Anterior cingulate cortex (tissue), 58 donors: ENCODE measurements at places on chromosomes 11 and 22.
A peak's percentile ranks its signal among the peaks of the same experiment; 100 is the strongest.

GRCh38 chr11:115871161-115871760 is 367.0 kb upstream of the CADM1 start:
- DNase-seq, result no peak

DNA sequence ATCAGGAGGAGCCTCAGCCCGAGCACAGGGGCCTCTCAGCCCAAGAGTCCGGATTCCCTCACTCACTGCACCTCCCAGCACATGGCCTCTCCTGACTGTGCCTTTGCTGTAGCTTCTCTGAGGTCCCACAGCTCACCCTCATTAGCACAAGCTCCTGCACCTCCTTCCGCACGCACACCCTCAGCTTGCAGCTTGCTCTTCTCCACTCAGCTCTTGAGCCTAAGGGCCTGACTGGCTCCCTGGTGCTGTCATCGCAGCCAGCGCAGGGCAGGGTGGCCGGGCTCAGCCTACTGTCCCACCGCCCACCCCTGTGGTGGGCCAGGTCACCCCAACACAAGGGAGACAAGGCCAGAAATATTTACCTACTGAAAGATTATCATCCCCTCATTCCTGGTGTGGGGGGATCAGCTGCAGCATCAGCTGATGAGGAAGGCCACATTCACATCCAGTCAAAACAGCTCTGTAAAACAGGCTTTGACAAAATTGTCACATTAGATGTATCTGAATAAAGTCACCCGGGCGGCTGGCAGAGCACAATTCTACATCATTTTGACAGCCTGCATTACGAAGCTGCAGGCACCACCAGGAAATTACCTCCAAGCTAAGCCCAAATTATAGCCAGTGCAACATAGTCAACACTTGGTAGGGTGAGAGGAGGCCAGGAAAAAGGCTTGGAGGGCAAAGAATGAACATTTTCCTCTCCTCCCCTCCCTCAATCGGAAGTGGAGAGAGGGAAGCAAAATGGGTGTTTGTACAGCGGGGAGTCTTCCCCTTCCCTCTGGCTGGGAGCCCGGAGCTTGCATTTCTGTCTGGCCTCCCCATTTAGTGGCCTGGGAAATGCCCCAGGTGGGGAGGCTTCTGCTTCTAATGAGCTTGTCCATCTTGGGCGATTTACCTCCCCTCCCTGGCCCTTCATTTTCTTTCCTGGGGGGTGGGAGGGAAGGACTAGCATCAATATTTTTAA is 29.5 kb upstream of the IGSF9B start:
- no peak for DNase-seq

GRCh38 chr11:25298450-25298849 is 801.6 kb downstream of the LUZP2 start:
- DNase-seq, result no peak

GRCh38 chr11:3014057-3014938 is 22.2 kb upstream of the NAP1L4 start:
- no peak for DNase-seq

GRCh38 chr11:13713982-13714381 is 45.5 kb downstream of the FAR1 start:
- no peak for DNase-seq

DNA sequence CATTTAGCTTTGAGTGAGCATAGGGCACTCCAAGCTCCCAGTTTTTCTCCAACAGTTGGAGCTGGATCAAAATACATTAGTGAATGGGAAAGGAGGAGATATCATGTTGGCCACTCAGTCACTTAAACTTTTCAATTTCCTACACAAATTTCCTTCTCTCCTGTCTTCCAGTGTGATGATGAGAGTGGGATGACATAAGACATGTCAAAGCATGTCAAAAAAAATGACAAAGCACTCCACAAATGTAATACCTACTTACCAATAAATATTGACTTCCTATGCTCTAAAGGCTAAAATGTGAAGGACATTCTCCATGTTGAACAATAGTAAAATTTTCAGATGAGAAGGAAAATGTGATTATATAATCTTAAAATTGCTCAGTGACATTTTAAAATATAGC is 1.5 kb upstream of the GRM5 start:
- no peak for DNase-seq

DNA sequence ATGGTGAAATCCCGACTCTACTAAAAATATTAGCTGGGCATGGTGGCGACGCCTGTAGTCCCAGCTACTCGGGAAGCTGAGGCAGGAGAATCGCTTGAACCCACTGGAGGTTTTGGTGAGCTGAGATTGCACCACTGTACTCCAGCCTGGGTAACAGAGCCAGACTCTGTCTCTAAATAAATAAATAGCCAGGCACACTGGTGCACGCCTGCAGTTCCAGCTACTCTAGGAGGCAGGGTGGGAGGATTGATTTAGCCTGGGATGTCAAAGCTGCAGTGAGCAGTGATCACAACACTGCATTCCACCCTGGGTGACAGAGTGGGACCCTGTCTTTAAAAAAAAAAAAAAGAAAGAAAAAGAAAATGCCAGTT is 17.4 kb downstream of the SUSD2 start:
- no peak for DNase-seq

DNA sequence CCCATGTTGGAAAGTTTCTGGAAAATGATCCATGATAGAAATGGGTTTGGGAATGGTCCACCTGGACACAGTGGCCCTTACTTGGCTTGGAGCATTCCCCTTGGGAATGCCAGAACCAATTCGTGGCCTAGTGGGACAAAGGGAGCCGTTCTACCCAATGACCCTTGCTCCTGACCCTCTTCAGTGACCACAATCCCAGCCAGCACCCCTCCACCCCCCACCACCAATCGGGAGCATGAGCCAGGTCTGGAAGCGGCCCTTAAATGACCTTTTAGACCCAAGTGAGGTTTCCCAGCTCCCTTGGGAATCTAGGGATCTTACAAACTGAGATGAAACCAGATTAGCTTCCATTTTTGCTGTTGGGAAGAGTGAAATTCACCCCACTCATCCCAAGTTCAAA is 51.3 kb upstream of the CDON start:
- DNase-seq, result no peak

- DNase-seq, result no peak
These were observed 544.2 kb upstream of the CCDC179 start for GRCh38 chr11:23404225-23405160.

DNA sequence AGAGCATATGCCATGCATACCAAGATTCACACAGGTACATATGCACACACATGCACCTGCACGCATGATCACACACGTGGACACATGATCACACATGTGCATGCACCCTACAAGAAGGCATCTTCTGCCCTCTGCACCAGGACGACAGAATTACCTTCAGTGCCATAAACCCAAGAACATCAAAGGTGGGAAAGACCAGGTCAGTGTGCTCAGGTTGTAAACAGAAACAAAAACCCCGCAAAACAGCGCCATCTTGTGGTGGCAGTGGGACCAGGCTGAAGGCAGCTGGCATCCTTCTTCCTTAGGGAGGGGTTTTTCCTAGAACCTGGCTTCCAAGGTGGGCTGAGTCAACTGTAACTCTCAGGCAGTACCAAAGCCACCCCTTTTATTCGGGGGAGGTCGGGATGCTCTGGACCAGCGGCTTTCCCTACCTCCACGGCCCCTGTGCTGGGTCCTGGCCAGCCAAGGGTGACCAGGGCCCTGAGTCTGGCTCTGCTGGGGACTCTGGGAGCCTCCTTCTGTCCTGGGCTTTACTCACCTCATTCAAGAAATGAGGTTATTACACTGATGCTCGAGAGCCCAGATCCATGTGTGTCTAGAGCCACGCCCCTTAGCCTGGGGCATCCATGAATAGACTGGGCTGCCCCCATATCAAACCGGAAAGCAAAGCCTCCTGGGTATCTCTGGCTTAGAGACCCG is 69.4 kb upstream of the FGF3 start:
- DNase-seq, result peak; percentile 49

GRCh38 chr11:10150800-10151199 is 143.2 kb downstream of the SBF2 start:
- DNase-seq, result no peak

GRCh38 chr11:102807921-102808320 is 10.0 kb upstream of the MMP1 start:
- no peak for DNase-seq

DNA sequence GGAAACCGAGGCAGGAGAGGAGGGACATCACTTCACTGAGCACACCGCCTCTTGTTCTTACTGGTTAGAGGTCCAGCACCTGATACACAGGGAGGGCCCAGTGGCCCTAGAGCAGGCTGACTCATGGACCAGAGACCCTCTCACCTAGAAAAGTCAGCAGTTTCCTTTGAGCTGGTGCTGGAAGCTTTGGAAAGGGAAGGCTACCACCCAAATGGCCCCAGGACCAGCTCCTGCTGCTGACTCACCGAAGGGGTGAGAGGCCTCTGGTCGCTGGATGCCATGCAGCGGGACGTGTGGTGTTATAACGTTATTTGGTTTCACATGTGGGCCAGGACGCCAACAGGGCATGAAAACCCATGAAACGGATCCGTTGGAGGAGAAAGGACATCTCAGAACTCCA is 3.8 kb downstream of the NADSYN1 start:
- no peak for DNase-seq

- DNase-seq, result no peak
These were observed 20.6 kb downstream of the PARVA start for GRCh38 chr11:12397931-12398334.

- DNase-seq, result no peak
These were observed 13.7 kb downstream of the MFNG start for GRCh38 chr22:37472418-37473006.

GRCh38 chr11:121610706-121611105 is 157.9 kb upstream of the SORL1-AS1 start:
- no peak for DNase-seq

DNA sequence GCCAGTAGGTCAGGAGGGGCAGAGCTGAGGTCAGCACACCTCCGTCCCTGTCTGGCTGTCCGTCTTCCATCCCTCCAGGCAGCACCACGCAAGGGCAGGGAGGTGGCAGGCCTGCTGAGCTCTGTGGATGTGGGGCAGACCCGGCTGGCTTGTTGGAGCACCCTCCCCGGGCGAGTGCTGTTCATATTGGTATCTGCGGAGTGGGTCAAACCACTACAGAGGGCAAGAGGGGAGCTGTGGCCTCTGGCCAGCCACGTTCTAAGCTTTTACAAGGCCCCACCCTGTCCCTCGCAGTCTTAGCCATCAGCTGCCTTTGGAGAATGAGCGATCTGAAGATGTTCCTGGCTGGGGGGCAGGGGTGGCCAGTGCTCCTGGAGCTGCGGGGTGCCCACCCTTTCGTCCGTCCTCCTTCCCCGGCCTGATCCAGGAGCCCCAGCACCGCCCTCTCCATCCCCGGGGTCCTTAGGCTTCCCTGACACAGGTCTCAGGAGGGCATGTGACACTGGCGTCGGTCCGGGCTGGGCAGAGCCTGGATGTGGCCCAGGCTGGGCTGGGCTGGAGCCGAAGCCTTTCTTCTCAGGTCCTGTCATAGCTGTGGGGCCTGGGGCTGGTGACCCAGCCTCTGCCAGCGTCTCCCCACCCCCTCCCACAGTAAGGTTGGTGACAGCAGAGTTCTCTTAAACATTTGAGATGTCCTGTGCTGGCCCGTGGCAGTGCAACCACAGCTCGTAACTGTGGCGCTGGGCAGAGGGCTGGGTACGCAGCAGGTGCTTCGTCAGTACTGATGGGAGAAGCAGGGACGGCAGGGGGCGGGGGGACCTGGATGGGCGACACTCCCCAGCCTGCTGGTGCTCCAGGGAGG is 31.7 kb upstream of the GRAMD4 start:
- DNase-seq, result peak; percentile 63

DNA sequence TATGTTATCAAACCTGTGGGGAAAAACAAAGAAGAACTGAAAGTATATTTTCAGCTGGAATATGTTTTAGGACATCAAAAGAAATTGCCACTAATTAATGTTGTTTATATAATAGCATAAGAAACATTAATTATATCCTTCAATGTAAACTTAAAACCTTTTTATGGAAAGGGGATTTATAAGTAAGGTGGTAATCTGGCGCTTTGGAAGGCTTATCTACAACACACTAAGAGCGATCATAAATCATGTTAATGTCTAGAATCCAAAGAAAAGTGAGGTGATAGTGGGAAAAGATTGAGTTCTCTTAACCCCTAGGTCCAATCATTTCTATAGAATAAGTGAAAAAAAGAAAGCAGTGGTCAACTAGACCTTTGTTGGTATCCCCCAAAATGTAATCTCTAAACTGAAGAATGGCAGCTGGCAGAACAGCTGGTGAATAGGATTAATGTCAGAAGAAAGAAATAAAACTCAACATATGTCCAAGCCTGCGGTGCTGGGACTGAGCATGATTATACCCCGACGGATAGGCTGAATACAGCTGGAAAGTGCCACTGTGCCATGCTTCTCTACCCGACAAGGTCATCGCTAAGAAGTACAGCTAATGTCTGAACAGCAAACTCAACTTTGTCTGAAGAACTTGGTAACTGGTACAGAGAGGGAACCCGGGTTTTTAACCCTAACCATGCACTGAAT is 64.0 kb downstream of the SOX6 start:
- no peak for DNase-seq

GRCh38 chr11:73288873-73289707 is 17.0 kb downstream of the P2RY6 start:
- DNase-seq, result peak; percentile 64

- no peak for DNase-seq
These were observed 1.5 kb downstream of the SYT8 start for GRCh38 chr11:1836011-1836945.

- no peak for DNase-seq
These were observed 52.4 kb downstream of the ALX4 start for GRCh38 chr11:44257338-44258189.

DNA sequence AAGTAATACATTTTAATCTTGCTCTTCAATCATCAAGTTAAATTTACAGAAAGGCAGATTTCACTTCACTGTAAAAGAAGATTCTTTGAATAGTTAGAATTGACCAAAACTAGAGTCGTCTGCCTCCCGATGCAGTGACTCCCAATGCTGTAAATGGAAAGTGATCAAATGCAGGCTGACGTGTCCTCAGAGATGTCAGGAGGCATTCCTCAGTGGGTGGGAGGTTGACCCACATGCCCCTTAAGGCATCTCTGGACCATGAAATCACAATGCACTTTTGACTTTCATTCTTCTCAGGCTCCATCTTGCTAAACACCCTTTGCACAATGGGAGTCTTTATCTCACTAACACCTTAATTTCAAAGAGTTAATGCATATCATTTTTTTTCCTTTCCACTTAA is 19.0 kb upstream of the CECR2 start:
- DNase-seq, result no peak

- DNase-seq, result no peak
These were observed 9.6 kb downstream of the SEC14L2 start for GRCh38 chr22:30406400-30406799.

DNA sequence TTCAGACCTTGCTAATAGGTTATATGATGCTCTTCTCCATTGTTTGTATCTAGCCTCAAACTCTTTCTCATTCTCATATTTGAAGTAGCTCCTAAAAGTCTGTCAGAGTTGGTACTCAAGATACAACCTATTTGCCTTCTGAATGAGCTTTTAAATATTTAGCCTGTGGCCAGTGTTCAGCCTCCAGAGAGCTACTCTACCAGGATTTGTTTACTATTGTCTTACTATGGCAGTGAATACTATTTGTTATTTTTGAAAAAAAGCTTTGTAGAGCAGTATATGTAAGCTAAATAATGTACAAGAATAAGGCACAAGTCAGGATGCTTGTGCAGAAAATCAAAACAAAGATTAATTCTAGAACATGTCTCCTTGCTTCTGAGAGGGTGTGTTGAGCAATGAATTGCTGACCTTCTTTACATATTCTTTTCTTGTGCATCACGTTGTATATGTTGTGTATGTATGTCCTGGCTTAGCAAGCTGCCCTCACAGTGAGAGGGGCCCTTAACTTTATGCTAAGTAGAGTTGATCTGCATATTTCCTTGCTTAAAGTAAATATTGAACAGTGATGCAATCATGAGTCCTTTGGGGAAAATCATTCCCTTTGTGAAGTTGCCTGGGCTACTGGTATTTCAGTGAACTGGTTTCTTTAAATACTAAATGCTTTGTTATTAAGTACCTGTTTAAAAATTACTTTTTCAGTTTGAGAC is 438.0 kb downstream of the LUZP2 start:
- DNase-seq, result no peak

- DNase-seq, result no peak
These were observed 137.0 kb downstream of the SLC1A2 start for GRCh38 chr11:35282221-35282882.
